Cortex of kidney (tissue), 1 donor: ENCODE measurements at places on chromosomes 12 and 14.

- no peak for DNase-seq
Observed at GRCh38 chr12:18467620-18468245, 206.4 kb downstream of the PIK3C2G start.

DNA sequence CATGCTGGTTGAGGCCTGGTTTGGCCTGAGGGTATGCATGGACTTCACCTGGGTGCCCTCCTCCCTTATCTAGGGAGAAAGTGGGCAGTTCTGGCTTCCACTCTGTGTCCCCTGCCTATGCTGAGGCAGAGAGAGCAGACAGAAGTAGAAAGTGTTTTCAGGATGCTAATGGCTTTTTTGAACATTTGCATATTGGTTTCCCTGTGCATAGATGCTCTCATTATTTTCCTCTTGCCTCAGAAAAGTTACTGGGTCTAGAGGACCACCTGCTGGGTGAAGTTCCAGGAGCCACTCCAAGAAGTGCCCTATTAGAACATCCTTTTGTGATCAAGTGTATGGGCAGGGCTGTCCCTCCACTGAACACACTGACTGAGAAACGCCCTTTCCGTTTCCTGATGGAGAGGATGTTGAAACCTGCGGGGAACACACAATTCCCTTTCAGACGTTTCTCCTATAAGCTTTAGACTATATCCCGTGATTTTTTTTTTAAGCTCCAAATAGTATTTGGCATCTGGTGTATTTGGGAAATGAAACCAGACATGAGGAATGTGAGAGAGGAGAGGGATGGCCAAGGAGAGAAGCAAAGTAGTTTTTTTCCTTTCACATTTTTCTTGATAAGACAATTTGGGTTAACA lies 66.6 kb downstream of the DAAM1 start:
- DNase-seq, result no peak

GRCh38 chr12:66072135-66072534 lies 58.4 kb downstream of the LLPH start:
- no peak for DNase-seq

DNA sequence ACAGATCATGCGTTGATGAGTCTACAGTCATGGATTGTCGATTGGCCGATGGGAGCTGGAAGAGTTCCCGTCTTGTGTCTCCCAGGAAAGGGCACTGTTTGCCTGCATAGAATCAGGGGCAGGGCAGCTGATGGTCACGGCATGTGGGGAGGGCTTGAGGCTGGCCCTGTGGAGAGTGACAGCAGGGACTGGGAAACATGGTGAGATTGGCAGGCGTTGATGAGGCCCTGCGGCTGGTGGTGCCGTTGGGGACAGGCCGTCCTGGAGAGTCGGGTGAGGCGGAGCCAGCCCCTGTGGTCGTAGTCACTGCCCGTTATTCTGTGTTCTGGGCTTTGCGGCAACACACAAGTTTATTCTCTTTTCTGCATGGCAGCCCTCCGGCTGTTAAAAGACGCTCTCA lies 52.9 kb downstream of the TECPR2 start:
- DNase-seq, result no peak

DNA sequence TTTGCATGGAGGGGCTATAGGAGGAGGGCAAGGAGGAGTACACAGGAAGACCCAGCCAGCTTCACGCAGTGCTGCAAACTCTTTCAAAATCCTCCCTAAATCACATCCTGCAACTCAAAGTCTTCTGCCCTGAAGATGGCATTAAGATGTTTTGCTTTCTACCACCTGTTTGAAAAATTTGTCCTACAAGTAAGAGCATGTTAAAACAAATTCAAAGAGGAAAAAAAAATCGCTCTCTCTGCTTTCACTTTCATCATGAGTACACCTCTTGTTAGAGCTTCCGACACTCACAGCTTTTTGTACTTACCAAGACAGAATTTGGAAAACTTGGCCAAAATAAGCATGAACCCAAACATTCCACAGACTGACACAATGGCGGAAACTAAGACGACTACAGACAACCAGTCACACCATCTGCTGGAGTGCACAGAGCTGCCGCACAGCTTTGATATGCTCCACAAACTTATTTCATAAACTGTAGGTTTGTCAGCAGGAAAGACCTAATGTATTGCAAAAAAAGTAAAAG lies 21.3 kb downstream of the GCH1 start:
- DNase-seq, result no peak

DNA sequence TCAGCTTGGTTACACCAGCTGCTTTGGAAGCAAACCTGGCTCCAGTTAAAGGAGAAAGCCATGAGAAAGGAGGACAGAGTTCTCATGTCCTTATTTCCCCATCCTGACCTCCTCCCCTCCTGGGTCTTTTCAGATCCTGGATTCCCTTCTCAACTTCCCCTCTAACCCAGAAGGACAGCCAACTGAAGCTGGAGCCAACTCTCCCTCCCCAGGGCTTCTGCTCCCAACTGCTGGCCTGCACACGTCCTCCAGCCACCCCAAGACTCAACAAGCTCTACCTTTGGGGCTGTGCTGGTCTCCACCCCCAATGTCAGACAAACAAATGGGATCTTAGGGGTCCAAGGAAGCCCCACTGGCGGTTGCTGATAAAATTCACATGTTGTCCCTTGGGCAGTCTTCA lies 651.1 kb upstream of the TBX3 start:
- no peak for DNase-seq
